ENCODE measurements at places on chromosomes 5 and 9.

GRCh38 chr5:173309731-173310130, 18.5 kb downstream of the STC2 start:
- DNase-seq = no peak

DNA sequence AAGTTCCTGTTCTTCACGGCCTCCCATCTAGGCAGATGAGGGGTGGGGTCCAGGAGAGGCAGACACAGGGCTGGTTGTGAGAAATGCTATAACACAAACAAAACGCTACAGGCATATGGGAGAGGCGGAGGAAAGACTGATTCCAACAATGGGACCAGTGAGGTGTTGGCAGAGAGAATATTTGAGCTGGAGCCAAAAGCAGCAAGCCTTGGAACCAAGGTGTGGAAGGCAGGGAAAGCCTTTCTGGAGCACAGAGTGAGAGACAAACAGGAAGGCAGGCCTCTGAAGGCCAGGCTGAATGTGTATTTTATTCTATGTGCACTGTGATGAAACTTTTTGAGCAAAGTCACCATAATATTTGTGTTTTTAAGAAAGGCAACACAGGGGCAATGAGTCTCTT, 2.9 kb downstream of the ATPSCKMT start:
- DNase-seq = no peak

- DNase-seq = no peak
These were observed 10.3 kb upstream of the WHRN start for GRCh38 chr9:114515528-114515927.

DNA sequence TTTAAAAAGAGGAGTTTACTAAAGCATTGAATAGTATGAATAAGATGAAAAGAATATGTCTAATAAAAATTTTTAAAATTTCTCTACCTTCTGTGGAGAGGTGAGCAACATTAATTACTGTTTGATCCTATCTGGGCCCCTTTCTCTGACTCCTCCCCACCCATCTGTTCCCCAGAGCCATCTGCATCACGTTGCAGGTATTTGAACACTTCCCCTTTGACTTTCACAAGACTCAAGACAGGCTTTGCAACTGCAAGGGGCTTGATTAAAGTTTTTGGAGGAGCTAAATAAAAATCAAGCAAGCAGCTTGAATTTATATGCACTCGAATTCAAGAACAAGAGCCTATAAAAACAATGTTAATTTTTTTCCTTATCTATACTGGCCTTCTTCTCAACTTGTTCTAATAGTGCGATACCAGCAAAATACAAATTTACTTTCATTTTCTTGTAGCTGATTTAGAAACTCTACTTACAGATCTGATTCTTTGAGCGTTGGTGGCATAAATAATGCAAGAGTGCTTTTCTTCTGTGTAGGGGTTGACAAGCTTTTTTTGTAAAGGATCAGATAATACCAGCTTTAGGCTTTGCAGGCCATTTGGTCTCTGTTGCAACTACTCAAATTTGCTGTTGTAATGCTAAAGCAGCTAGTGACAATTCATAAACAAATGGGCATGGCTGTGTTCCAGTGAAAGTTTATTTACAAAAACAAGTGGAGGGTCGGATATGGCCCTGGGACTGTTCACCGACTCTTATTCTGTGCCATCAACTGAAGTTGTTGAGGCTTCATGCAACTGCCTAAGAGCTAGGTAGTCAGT, 21.2 kb downstream of the TXNDC8 start:
- no peak for DNase-seq

- DNase-seq = no peak
These were observed 108.3 kb downstream of the PCSK1 start for GRCh38 chr5:96324708-96325107.
